ENCODE measurements at places on chromosomes 3 and 15. TPM values are rescaled to one million over a fixed set of nuclear protein-coding genes. Genes with fewer than 3 reads are reported as not detected.

Gene ZMYND10
- 1.7 TPM for total RNA-seq

Gene PCBP4
- 87.4 TPM for total RNA-seq

Gene GOLGA6B
- total RNA-seq, result not detected

Gene SST
- not detected for total RNA-seq

Gene RPP25
- total RNA-seq, result 0.53 TPM

Gene PPIP5K1
- total RNA-seq, result 6.6 TPM

Gene PRR20G
- not detected for total RNA-seq

Gene CLRN1
- total RNA-seq, result not detected

All from myometrial cell (primary cell).